ENCODE measurements at places on chromosomes 7 and 10.

DNA sequence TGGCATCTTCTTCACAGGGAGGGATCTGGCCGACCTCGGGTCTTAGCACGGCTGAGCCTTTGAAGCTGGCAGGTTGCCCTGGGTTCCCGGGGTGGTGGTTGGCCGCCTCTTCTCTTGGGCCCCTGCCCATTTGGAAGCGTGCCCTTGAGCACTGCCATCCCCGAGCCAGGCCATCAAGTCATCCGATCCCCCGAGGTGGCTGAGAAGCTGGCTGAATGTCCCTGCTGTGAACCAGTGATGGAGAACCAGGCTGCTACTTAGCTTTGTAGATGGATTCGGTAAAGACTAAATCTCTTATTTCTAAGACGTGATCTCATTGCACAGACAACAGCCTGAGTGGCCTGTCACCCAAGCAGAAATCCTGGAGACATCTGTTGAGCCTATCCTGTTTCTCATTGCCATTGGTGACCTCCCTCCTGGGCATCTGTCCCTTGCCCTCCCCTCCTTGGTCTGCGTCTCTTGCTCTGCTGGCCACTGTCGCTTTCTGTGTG is 74.3 kb downstream of the GRK5 start:
- no peak for DNase-seq

- DNase-seq, result no peak
Observed at GRCh38 chr10:118564652-118565051, 30.8 kb downstream of the PRLHR start.

GRCh38 chr10:34449836-34450235 is 365.3 kb downstream of the PARD3 start:
- DNase-seq, result no peak

DNA sequence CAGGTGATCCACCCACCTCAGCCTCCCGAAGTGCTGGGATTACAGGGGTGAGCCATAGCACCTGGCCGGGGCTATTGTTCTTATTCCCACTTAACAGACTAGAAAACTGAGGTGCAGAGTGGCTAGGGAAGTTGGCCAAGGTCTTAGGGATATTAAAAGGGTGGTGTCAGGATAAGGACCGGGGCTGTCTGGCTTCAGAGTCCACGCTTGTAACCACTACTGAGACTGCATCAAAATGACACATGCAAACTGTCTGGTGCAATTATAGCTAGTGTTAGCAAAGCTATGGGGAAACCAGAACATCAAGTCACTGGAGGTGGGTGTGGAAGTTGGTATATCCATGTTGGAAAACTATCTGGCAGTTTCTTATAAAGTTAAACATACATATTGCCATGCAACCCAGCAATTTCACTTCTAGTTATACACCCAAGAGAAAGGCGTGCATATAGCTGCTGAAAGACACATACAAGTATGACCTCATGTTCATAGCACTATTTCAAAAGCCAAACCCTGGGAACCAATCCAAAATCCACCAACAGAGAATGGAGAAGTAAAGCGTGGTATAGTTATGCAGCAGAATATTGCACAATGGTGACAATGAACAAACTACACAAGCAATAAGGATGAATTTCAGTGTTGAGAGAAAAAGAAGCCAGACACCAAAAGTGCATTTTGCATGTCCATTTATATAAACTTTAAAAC is 33.9 kb upstream of the EEPD1 start:
- peak; percentile 95 for DNase-seq

GRCh38 chr7:134755422-134756022 is 23.9 kb upstream of the CALD1 start:
- DNase-seq, result peak; percentile 53

DNA sequence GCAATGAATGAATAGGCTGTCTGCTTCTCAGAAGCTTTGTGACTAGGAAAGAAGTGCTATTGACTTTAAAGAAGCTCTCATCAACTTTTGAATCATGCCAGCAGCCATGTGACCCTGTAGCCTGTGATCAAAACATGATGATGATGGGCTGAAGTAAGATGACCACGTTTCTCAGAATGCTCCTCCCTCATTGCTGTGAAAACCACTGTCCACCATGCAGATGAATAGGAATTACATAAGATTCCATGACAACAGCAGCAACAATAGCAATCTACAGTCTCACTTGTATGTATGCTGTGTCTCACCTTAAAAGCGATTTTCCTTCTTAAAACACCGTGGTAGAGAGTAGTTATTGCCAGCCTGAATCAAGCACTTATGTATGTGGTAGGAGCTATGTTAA is 228.4 kb downstream of the TRIL start:
- DNase-seq, result peak; percentile 25

Data from suppressor macrophage (primary cell).